CD4-positive, alpha-beta T cell treated with Interleukin-2 at 100 ng/mL for 4 hours (primary cell): ENCODE measurements at places on chromosomes 1 and 21.
A peak's percentile ranks its signal among the peaks of the same experiment; 100 is the strongest.

DNA sequence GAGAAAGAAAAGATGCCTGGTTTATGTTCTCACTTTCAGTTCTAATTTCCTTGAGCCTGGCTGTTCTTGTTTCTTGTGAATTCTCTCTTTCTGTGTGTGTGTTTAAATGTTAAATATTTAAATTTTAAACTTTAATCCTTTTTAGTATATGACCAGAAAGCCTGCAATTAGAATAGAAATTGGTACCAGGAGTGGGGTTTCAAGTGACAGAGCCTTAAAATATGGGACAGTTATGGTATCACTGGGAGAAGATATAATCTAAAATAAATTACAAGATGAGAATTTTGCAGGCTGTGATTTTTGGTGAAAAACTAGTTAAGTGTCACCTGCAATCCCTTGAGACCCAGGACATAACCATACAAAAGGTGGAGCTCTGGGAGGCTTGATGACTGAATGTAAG lies 81.4 kb downstream of the SYT6 start:
- no peak for DNase-seq

GRCh38 chr21:33828083-33828482 lies 87.5 kb downstream of the ATP5PO start:
- no peak for DNase-seq

- no peak for DNase-seq
Measured at GRCh38 chr1:235442788-235443429, 61.3 kb downstream of the B3GALNT2 start.

DNA sequence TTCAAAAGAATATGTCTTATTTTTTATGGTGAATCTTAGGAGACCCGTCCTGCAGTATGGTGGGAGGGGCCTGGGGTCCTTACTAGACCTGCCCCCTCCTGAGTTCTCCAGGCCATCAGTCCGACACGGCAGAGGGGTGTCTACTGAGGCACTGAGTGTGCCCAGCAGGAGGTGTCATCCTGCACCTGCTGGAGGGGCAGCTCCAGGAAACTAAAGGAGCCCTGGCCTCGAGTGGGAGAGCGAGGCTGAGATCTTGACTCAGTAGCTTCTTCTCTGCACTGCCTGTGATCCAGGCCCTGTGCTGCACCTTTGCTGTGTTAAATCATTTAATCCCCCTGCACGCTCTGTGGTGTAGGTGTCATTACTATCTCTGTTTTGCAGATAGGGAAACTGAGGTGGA lies 587.7 kb downstream of the PTPRU start:
- DNase-seq, result no peak

DNA sequence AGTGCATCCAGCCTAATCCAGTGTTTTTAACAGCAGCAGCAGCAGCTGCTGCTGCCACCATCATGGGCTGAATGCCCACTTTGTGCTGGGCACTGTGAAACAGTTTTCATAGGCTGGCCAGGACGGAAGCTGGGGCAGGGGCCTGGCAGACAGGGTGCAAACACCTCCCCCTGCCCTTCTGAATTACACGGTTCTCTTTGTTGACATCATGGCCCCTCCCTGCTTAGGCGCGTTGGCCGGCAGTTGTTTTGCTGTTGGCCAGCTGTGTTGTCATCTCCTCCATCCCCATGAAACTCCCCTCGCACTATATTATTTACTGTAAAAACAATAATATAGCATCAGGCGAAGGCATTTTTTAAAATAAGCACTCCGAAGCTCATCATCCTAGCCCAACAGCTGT lies 33.1 kb downstream of the PTPRU start:
- DNase-seq, result no peak

GRCh38 chr1:59078070-59078800 lies 218.7 kb upstream of the FGGY start:
- no peak for DNase-seq

GRCh38 chr1:165434281-165434680 lies 10.6 kb downstream of the RXRG start:
- no peak for DNase-seq

GRCh38 chr1:160548960-160549664 lies 26.1 kb upstream of the SLAMF6 start:
- DNase-seq, result no peak

DNA sequence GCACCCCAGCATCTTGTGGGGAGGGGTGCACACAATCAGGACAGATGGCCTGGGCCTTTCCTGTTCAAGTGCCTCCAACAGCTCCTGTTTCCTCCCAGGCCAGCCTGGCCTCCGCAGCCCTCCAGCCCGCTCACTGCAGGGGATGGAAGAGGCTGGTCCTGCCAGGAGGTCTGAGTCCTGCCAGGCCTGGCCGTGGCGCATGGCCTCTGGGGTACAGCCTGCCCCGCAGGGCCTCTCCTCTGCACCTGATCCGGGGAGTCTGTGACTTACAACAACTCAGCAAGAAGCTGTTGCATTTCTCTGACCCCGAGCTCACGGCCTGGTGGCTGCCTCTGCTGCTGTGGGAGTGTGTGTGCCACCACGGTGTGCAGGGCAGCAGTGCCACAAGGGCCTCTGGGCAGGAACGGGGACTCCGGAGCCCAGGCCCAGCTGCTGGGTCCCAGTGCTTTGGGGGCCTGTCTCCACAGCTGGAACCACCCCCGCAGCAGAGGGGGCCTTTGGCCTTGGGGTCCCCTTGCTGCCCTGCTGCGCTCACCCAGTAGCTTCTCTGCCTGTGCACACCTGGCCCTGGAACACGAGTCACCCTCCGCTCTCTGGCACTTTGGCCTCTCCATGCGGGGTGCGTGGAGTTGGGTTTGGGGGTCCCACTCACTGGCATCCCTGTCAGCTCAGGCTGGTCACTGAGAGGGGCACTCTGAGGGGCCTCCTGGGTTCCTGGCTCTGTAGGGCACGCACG lies 17.4 kb upstream of the LRRC3 start:
- no peak for DNase-seq

GRCh38 chr1:162861625-162862024 lies 650 bp upstream of the CCDC190 start:
- DNase-seq, result no peak

DNA sequence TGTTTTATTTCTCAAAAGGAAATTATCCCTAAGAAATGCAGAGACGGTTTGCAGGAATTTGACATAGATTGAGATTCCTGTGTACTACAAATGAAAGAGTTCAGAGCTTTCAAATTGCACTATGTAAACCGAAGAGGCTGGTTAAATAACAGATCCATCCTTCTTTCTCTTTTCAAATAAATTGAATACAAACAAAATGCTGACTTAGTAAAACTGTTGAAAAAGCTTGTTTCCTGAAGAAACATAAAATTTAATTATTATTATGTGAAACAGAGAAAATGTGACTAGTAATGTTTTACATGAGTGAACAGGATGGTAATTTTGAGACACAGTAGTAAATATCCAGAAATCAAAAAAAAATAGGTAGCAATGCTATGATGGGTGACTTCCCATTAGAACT lies 441.2 kb downstream of the LRRIQ3 start:
- no peak for DNase-seq

DNA sequence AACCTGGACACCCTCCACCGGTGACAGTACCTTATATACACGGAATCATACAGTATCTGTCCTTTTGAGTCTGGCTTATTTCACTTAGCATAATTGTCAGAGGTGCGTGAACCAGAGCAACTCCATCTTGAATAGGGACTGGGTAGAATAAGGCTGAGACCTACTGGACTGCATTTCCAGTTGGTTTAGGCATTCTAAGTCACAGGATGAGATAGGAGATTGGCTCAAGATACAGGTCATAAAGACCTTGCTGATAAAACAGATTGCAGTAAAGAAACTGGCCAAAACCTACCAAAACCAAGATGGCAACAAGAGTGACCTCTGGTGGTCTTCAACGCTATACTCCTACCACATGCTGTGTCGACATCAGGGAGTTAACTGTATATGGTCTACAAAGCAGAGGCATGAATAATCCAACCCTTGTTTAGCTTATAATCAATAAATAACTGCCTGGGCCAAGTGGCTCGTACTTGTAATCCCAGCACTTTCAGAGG lies 1.4 kb upstream of the FDPS start:
- DNase-seq, result no peak

GRCh38 chr1:154962795-154963330 lies 1.3 kb upstream of the PYGO2 start:
- DNase-seq, result no peak

GRCh38 chr1:119477710-119478109 lies 29.3 kb upstream of the HSD3B1 start:
- no peak for DNase-seq

DNA sequence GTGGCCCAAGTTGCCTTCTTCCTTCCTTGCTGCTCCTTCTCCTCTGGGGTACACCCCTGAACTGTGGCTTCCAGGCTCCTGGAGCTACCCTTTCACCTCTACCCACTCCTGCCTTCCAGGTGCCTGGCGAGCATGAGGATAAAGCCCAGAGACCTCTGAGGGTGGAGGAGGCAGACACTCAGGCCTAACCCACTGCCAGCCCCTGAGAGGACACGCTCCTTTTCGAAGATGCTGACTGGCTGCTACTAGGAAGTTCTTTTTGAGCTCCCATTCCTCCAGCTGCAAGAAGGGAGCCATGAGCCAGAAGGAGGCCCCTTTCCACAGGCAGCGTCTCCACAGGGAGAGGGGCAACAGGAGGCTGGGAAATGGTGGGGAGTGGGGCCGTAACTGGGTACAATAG lies 15.6 kb downstream of the RHBG start:
- no peak for DNase-seq

GRCh38 chr1:167500283-167500860 lies 18.0 kb downstream of the CD247 start:
- DNase-seq, result peak; percentile 77

- no peak for DNase-seq
Measured at GRCh38 chr1:10608690-10609089, 133.9 kb downstream of the PEX14 start.

DNA sequence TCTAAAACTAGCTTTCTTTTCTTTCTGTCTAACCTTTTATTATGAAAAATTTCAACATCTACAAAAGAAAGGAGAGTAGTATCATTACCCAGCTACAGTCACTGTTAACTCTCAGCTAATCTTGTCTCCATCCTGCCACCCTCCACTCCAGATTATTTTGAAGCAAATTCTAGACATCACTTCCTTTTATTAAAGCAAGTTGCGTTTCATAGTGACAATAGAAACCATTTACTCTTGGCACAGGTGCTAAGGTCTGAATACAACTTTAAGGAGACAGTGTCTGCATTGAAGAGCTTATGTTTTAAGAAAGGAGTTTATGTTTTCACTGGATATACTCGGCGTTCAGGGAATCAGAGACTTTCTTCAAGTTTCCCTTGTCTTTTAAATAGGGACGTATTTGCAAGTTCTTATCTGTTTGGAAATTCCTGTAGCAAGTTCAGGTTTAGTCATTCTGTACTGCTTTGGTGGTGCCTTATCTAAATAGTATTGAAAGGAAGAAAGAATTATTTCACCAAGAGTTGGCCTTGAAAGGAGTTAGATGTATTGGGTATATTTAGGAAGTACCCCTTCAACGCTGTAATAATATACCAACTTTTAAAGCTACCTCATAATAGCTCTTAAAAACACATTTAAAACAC lies 42.7 kb downstream of the ITSN1 start:
- DNase-seq, result no peak

- no peak for DNase-seq
Measured at GRCh38 chr1:234188454-234188792, 184.8 kb upstream of the COA6 start.

DNA sequence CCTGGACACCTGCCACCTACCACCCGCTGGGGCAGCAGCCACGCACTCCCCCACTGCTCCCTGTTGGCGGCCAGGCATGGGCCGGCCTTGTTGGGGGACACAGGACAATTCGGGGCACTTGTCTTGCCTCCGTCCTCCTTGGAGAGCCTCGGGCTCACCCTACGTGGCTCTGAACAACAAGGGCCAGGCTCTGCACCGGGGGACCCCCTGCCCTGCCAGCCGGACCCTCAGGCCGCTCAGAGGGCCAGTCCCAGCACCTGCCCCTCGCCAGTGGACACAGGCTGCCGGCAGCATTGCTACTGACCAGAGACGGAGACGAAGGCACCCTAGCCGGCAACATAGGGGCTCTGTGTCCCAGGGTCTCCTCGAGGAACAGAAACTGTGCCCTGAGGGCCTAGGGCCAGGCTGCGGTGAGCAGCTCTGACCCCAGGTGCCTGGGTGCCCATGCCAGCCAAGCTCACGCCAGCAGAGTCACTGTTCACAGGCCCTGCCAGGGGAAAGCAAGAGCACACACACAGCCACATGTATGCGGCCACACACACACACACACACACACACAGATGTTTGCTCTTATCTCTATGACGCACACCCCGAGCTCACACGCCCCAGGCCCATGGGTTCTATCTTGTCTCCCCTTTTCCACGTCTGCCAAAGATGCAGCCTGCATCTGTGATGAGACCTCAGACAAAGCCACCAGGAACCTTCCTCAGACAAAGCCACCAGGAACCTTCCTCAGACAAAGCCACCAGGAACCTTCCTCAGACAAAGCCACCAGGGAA lies 45.9 kb downstream of the MORN1 start:
- DNase-seq, result no peak

GRCh38 chr1:229625915-229626831 lies at the start of the genes TAF5L and URB2:
TSS of gene TAF5L (minus strand) at chr1:229626122. CDS start at chr1:229614482, 11,640 bp downstream.
TSS of gene URB2 (plus strand) at chr1:229626247. CDS start at chr1:229627634, 1,387 bp downstream.
- peak; percentile 83 for DNase-seq

GRCh38 chr1:228882041-228882770 lies 146.9 kb downstream of the RHOU start:
- DNase-seq, result no peak

DNA sequence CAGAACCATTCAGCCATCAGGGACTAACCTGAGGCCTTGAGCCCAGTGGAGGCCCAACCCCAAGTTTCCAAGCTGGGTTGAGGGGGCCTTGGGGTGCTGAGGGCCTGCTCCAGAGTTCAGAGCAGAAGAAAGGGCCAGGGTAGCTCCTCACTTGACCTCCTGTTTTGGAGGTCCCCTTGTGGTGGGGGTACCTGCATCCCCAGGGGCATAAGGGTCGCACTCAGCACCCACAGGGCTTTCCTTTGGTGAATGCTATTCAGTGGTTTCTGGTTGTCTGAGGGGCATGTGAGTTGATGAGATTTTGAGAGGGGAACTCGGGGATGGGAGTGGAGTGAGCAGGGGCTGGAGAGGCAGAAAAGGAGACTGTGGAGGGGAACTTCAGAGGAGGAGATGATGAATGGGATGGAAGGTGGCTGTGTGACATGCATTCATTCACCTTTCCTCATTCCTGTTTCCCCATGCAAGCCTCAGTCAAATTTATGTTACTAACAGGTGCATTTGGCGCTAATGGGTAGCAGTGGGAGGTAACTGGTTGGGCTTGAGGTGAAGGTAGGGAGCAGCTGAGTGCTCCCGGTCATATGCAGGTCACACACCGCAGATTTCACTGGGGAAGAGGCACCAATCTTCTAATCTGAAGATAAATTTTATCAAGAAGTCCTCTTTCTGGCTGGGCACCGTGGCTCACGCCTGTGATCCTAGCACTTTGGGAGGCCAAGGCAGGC lies 50.4 kb downstream of the TEX35 start:
- DNase-seq, result no peak

DNA sequence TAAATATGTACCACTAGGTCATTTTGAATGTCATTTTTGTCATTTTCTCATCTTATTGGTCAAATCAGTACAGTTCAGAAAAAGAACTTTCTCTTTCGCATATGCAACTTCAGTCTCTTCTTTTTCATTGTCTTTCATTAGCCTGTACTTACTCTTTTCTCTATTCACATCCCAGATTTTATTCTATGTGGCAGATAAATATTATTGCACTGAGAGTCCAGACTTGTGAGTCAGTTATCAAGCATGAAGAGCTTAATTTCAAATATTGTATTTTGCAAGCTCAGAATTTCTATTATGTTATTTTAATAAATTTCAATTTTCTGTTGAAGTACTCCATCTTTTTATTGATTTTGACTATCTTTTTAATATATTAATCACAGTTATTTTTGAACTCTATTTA lies 105.2 kb upstream of the PALMD start:
- DNase-seq, result no peak

- no peak for DNase-seq
Measured at GRCh38 chr1:26923711-26924110, 2.2 kb downstream of the NUDC start.

- peak; percentile 32 for DNase-seq
Measured at GRCh38 chr1:186482661-186483255, 21.8 kb upstream of the PDC start.
